ENCODE measurements at places on chromosomes 4 and X. TPM values are rescaled to one million over a fixed set of nuclear protein-coding genes. Genes with fewer than 3 reads are reported as not detected.

GRCh38 chr4:8910100-8910821, 38.6 kb upstream of the HMX1 start:
- no peak for DNase-seq

- DNase-seq = no peak
These were observed 298.5 kb upstream of the BMP3 start for GRCh38 chr4:80732010-80732409.

GRCh38 chr4:152892974-152893373, 43.1 kb upstream of the FHDC1 start:
- no peak for DNase-seq

PNMA6A gene
- polyA plus RNA-seq = 1.4 TPM

All from endothelial cell of umbilical vein (primary cell).